ENCODE measurements at places on chromosomes 4 and X.

- DNase-seq, result no peak
Observed at GRCh38 chrX:9566150-9566621, 101.3 kb downstream of the TBL1X start.

GRCh38 chr4:114691865-114692264 is 93.3 kb downstream of the UGT8 start:
- DNase-seq, result no peak

- no peak for DNase-seq
Observed at GRCh38 chr4:158161551-158162354, 11.1 kb downstream of the GASK1B start.

- no peak for DNase-seq
Observed at GRCh38 chrX:30590368-30590767, 12.8 kb upstream of the TASL start.

- no peak for DNase-seq
Observed at GRCh38 chr4:56310401-56311125, 76.7 kb downstream of the AASDH start.

- DNase-seq, result no peak
Observed at GRCh38 chr4:138910195-138910913, 105.2 kb upstream of the NOCT start.

- no peak for DNase-seq
Observed at GRCh38 chr4:102620697-102621497, 119.7 kb downstream of the NFKB1 start.

DNA sequence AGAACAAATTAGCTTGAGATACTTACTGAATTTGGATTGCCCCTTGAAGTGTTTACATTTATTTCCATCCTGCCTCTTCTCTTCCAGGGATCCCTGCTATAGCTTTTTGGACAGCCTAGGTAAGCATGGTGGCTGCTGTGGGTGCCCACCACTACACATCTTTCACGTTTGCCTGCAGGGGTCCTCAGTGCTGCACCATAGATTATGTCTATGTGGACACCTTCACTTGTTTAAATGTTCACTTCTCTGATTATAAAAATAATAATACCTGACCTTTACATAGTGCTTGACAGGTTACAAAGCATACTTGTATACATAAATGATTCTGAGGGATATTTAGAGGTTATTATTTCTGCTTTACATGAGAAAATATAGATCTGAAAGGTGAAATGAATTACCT is 67.9 kb upstream of the SLC4A4 start:
- DNase-seq, result no peak

GRCh38 chr4:186659935-186660334 is 63.7 kb downstream of the FAT1 start:
- DNase-seq, result no peak

DNA sequence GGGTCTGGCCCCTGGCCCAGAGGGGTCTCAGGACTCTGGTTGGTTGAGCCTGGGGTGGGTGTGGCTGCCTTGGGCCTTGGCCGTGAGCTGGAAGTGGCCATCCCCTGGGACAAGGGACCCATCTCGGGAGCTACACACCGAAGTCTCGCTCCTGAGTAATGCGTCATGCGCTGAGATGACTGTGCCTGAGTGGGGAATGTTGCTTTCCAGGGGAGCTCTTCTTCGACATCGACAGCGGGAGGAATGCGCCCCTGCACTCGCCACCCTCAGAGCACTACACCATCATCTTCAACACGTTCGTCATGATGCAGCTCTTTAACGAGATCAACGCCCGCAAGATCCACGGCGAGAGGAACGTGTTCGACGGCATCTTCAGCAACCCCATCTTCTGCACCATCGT is 38.5 kb downstream of the CCNQ start:
- no peak for DNase-seq

- no peak for DNase-seq
Observed at GRCh38 chrX:11784543-11784942, 26.5 kb downstream of the MSL3 start.

DNA sequence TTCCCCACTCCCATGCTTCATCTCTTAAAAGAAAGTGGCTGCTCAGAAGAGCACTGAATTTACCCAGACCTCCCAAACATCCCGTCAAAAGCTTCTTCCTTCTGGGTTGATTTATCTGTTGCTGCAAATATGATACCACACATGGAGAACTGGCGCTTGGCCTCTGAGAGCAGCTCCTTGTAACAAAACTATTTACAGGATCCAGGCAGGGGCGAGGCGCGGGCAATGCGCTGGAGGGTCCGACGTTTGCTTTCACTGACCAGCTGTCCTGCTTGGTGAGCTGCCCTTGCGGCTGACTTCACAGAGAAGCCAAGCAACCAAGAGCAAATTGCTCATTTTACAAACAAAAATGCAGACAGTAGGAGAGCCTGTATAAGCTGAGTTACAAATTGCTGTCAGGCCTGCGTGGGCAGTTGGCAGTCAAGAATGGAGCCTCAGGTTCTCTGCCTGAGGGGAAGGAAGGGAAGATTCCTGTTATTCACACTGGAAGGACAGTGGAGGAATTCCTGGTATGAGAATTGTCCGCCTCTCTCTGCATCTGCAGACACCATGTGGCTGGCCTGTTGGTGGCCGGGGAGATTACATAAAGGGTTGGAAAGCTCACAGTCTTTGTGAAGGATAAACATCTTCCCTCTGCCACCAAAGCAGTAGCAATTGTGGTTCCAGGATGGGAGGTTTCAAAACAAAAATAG is 192.2 kb upstream of the LEF1 start:
- no peak for DNase-seq

DNA sequence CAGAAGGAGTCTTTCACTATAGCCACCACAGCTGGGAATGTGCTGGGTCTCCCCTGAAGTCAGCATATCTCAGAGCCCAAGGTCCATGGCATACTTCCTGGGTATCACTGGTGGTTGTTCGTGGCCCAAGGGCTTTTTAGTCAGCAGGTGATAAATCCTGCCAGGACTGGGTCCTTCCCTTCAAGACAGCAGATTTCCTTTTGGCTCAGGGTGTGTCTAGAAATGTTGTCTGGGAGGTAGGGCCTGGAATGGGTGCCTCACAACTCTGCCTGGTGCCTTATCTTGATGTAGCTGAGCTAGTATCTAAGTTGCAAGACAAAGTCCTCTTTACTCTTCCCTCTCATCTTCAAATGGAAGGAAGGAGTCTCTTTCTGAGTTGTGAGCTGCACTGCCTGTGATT is 102.4 kb upstream of the TMLHE start:
- DNase-seq, result no peak

- no peak for DNase-seq
Observed at GRCh38 chrX:2408856-2409255, 91.9 kb downstream of the DHRSX start.

- no peak for DNase-seq
Observed at GRCh38 chr4:2365913-2366210, 52.6 kb downstream of the ZFYVE28 start.

- no peak for DNase-seq
Observed at GRCh38 chr4:73470728-73471127, 10.8 kb upstream of the AFM start.

GRCh38 chr4:116361790-116362189 is 723.6 kb downstream of the TRAM1L1 start:
- no peak for DNase-seq

- no peak for DNase-seq
Observed at GRCh38 chr4:25925486-25926201, 11.6 kb downstream of the SMIM20 start.
